ENCODE measurements at places on chromosomes 3 and 15.

GRCh38 chr15:68368731-68369435 lies 63.1 kb downstream of the ITGA11 start:
- DNase-seq = no peak

DNA sequence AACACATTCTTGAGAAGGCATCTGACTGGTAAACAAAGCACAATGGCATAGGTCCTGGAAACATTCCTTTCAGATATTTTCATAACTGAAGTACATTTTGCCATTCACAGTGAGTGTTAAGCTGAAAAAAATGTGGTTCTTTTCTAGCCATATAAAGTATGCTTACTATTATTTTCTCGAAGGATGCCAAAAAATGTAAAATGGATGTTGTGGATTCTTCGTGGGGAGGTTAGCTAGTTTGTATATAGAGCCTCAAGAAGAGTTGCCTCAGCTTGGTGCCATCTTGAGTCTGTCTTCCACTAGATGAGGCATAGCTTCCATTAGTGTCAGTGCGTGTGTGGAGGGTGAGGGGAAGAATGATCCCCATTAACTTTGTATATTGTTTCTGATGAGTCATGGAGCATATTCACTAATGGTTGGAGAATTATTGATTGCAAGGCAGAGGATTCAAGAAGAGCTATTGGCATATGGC lies 4.1 kb downstream of the MBNL1 start:
- no peak for DNase-seq

DNA sequence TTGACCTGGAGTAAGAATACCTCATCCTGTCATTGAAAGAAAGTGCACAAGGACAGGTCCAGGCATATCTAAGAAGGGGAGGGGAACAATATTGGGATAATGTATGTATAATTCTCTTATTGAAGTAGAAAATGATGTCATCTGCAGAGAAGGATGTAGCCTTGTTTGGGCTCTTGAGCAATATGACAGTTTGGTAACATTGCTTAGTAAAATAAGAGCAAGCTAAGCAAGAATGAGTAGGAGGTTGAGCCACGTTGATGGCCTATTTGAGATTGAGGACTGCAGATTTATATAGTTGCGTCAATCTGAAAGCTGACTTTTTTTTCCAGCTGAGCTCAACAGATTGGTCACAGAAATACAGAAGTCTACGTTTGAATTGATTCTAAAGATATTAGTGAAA lies 145.2 kb downstream of the FILIP1L start:
- DNase-seq = no peak

DNA sequence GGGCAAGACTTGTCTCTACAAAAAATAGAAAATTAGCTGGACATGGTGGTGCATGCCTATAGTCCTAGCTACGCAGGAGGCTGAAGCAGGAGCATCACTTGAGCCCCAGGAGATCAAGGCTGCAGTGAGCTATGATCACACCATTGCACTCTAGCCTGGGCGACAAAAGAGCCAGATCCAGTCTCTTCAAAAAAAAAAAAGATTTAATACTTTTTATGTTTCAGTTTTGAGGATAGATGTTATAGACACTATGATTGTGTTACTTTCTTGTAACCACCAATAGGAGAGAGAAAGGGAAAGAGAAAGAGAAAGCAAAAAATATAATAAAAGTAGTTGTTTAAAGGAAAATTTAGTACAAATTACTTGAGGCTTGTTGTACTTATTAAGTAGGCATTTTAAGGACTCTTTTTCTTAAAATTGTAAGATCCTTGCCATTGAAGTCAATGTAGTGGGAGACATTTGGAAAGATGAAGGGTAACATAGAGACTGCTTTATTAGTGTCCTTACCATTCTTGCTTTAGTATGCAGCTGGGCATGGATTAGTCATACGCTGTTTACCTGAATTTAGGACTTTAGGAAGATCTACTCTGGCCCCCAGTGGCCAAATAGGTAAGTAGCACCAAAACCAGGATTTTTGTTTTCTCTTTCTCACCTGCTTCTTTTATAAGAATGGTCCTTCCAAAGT lies 35.1 kb upstream of the ZDHHC23 start:
- DNase-seq = peak; percentile 69

GRCh38 chr3:114756506-114757279 lies 390.4 kb downstream of the ZBTB20 start:
- no peak for DNase-seq

GRCh38 chr3:149954812-149955211 lies 15.9 kb downstream of the PFN2 start:
- no peak for DNase-seq

GRCh38 chr3:43221076-43221475 lies 65.3 kb upstream of the SNRK start:
- no peak for DNase-seq

DNA sequence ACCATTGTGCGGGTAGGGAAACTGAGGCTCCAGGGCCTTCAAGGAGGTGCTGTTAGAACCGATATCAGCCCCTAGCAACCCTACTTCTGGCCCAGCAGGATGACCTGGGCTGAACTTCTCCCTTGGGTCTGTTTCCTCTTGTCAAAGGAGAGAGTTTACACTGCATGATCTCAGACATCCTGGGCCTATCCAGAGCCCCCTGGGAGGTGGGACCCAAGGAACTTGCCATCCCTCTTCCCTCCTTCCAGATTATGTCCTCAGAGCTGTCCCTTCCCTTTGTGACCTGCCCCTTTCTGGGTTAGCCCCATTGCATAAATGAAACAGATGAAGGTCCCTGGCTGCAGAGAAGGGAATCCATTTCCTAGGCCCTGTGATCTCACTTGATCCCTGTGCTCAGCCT lies 12.3 kb upstream of the DNAH1 start:
- no peak for DNase-seq

DNA sequence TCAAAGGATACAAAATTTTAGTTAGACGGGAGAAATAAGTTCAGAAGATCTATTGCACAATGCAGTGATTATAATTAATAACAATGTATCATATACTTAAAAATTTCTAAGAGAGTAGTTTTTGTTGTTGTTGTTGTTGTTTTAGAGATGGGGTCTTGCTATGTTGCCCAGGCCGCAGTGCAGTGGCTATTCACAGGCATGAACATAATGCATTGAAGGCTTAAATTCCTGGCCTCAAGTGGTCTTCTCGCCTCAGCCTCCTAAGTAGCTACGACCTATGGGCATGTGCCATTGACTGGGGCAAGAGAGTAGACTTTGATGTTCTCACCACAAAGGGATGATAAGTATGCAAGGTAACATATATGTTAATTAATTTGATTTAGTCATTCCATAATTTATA lies 7.5 kb downstream of the STRIT1 start:
- no peak for DNase-seq

DNA sequence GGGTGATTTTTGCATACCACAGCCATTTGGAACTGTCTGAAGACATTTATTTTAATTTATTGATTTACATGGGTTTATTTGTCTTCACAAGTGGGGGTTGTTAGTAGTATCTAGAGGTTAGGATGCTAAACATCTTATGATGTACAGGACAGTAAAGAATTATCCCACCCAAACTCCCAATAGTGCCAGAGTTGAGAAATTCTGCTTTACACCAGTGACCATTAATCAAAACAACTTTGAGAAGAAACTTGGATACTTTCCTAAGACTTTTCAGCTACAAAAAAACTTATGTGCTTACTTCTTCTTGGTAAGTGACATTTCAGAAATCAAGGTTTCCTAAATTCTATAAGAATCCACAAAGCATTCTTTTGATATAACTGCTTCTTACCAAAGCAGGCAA lies 156.7 kb downstream of the SUCLG2 start:
- no peak for DNase-seq

- DNase-seq = no peak
These were observed 23.1 kb downstream of the PLSCR5 start for GRCh38 chr3:146581951-146582467.

DNA sequence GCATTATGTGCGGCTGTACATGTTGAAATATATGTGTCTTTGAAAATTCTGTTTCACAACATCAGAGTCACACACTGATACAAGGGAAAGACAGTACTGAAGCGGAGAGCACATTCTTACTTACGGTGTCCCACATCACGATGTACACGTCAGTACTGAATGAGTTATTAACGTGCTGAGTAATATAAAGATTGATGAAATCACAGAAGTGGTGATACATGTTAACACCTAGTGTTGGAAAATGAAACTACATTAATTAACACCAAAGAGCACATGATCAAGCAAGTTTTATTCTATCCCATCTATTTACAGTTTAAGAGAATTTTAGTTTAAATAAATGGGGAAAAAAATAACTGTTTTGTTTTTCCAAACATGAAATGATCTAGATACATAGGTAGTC lies 15.6 kb downstream of the EOGT start:
- DNase-seq = no peak

- DNase-seq = no peak
These were observed 14.6 kb upstream of the AHSG start for GRCh38 chr3:186598108-186598784.

GRCh38 chr3:33914731-33915379 lies 116.4 kb downstream of the PDCD6IP start:
- DNase-seq = no peak

DNA sequence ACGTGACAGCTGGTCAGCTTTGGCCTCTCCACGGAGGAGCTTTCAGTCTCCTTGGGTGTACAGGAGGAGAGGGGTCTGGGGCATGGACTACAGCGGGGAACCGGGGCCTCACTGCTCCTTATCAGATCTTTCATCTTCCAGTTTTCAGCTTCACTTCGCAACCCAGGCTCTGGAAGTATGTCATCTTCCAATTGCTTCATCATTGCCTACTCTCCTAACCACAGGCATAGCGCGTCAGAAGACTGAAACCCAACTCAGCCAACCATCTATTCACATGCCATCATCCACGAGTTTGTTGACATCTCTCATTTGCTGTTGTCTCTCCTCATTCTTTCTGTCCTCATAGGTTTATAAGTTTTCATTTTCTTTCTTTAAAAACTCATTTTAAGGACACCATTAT lies 119.5 kb downstream of the MYLK start:
- DNase-seq = no peak

DNA sequence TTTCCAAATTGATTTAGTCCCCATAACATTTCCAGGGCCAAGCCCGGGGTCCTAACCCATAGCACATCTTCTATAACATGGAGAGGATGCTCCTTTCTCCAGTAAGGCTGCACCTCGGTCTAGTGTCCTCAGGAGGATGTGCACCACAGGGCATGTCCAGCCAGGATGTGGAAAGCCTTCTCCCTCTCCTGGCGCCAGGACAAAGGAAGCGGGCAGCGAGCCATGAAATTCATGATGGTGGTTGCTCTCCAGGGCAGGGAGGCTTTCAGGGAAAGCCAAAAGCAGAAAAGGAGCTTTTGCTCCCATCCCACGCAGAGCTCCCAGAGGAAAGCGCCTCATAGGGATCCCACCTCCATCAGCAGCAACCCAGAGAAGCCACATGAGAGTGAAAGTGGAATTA lies 220.0 kb downstream of the ADAMTSL3 start:
- no peak for DNase-seq

DNA sequence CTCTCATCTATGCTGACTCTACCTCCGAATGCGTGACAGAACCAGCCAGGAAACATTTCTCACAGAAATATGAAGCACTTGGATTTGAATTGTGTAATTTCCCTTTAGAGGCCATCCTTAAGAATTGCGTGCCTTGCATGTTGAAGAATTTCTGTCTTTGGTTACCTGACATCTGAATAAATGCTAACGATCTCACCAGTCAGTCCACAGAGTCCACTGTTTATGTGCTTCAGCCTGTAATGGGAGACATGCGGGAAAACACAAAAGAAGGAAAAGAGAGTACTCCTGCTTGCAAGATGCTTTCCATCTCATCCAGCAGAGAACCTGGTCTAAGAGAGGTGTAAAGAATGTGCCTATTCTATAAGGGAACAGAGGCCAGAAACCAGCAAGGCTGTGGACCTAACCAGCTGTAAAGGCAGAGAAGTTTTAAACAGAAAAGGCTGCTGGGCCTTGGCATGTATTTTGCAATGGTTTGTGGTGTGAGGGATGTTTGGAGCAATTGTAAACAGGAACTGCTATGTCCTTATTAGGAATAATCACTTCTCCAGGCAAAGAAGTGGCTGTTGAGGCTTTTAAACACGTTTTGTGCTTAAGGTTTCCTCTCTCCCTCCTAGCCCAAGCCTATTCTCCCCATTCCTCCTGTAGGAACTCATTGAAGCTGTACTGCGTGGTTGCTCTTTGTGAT lies 36.4 kb upstream of the BOC start:
- DNase-seq = no peak

- no peak for DNase-seq
These were observed 8.6 kb upstream of the TRIM59 start for GRCh38 chr3:160458151-160458550.

GRCh38 chr3:69452295-69452694 lies 66.4 kb upstream of the FRMD4B start:
- DNase-seq = no peak

DNA sequence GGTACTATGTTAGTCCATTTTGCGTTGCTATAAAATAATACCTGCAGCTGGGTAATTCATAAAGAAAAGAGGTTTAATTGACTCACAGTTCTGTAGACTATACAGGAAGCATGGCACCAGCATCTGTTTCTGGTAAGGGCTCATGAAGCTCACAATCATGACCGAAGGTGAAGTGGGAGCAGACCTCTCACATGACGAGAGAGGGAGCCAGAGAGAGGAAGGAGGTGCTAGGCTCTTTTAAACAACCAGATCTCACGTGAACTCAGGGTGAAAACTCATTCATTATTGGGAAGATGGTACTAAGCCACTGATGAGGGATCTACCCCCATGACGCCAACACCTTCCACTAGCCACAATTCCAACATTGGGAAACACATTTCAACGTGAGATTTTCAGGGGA lies 301.7 kb upstream of the MDFIC2 start:
- DNase-seq = no peak

DNA sequence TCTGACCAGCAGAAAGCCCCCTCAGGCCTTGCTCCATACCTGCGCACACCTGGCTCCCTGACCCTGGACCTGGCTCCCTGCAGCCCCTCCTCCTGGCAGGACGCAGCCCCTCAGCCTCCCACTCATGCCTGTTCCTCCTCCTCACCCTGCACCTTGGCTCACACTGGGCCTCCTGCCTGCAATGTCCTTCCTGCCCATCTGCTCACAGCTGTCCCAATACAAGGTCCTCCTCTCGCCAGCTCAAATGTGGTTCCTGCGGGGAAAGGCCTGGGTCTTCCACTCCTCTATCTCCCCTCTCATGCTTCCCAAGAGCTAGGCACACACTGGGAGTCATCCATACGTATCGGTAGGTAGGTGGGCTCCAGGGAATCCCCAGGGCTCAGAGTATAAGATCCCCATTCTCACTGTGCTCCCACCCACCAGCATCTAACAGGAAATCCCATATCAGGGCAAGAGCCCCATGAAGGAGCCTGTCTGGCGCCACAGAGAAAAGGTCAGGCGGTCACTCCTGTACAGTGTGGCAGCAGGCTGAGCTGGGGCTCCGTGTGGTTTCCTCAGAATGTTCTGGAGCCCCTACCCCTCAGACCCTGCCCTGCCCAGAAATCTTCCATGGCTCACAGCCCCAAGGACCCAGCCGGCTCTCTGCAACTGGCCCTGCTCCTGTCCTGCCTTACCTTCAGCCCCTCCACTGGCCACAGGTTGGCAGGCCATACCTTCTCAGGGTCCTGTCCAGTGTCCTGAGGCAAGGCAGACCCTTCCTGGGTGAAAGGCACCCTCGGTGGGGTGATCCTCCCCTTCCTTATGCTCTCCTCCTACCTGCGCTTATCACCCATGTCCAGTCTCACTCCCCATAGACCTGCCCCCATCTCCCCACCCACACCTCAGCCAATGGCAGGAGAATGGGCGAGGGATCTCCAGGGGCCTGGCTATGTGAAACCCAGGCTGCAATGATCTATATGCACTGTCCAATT lies 10.9 kb downstream of the PLCD1 start:
- DNase-seq = no peak
